Activated CD4-positive, CD25-positive, alpha-beta regulatory T cell treated with anti-CD3 and anti-CD28 coated beads, Interleukin-2, amount 50 U/mL, for 16 hours (primary cell): ENCODE measurements at places on chromosomes 3 and 15.

GRCh38 chr15:22961762-22962161 is 18.4 kb downstream of the CYFIP1 start:
- DNase-seq: no peak

DNA sequence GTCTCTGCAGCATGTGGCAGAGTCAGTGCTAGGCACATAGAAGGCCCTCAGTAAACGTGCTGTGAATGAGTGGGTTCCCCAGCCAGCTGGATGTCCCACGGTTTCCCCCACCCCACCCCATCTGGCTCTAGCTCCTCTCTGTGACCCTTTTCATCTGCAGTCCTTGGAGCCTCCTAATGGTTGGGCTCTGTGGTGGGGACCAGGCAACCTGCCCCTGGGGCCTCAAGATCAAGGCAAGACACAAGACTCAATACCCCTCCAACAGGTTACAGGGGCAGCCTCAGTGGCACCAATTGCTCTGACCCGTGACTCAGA is 17.1 kb upstream of the CYP11A1 start:
- DNase-seq: no peak

DNA sequence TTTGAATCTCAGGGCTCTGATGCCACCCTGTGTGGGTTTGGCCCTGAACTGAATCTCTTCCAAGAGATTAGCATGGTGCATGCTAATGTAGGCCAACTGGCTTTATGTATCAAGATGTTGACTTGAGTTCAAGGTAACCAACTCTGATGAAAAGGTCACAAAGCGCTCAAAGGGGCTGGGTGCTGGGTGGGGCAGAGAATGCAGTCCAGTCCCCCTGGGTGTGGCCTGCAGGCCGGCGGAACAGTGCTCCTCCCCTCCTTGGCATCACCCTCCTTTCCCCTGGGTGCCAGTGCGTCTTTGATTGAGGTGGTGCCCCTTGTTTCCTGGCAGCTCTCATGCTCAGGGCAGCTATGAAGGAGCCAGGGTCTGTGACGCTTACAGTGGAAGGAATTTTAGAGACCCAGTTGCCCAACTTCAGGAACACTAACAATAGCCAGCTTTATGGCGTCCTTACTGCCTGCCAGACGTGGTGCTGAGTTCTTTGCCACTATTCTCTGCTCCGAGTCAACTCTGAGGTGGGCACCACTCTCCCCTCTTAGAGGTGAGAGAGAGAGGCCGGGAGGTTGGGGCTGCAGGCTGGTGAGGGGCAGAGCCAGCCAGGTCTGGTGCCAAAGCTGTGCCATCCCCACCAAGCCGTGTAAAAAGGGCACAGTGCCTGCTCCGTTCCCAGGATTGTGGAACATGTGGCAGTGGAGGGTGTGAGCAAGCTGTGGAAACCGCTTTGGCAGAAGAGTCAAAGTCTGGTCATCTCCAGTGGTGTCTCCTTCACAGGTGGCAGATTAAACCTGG is 9.8 kb downstream of the SYNM start:
- DNase-seq: no peak

DNA sequence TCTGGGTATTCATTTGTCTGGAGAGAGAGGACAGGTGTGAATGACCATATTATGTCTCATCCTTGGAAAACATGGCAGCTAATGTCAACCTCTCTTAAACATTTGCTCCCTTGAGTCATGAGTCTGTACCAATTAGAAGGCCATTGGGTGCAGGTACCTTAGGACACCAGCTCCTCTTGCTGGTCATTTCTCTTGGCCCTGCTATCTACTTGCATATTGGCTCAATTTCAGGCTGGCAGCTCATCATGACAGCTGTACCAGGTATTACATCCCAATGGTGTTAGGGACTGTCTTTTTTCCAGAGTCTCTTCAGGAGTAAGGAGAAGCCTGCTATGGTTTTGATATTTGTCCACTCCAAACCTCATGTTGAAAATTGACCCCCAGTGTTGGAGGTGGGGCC is 92.2 kb upstream of the ANKRD28 start:
- no peak for DNase-seq

DNA sequence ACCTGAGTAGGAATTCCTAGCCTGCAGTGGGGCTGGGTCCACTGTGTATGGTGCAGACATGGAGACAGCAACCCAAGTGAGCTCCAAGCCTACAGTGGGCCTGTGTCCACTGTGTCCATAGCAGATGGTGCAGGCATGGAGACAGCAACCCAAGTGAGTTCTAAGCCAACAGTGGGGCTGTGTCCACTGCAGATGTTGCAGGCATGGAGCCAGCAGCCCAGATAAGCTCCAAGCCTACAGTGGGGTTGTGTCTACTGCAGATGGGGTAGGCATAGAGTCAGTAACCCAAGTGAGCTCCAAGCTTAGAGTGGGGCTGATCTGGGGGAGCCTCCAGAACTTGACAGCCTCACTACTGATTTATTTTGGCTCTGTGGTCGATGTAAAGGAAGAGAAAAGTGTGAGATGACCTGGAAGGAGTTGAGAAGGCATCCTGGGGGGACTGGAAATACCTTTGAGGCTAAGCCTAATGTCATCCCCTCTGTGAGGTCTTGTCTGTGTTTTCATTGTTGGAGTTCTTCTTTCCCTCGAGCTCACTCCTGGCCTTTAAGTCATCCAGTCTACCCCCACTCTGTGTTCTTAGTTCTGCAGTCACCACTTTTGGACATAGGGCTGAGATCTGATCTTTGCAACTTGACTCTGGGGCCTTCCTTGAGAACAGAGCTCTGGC is 22.4 kb upstream of the IL16 start:
- no peak for DNase-seq

GRCh38 chr3:138139691-138140090 is 7.5 kb upstream of the A4GNT start:
- no peak for DNase-seq

DNA sequence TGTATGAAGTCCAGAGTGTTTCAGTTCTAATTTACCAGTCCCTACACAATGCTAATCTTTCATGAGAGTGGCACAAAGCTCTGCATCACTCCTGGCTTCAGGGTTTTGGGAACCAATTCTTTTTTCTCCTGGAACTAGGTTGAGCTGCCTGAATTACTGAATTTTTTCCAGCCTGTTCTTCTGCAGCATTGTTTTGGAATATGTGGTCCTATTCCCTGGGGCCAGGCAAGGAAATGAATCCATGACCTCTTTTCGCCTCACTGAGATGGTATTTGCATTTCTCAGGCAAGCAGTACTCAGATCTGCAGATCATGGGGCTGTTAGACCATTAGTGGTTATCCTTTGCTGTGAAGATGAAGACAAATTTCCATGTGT is 25.6 kb upstream of the GPR171 start:
- DNase-seq: no peak

GRCh38 chr3:15449489-15450224 is 22.3 kb downstream of the EAF1 start:
- DNase-seq: no peak

DNA sequence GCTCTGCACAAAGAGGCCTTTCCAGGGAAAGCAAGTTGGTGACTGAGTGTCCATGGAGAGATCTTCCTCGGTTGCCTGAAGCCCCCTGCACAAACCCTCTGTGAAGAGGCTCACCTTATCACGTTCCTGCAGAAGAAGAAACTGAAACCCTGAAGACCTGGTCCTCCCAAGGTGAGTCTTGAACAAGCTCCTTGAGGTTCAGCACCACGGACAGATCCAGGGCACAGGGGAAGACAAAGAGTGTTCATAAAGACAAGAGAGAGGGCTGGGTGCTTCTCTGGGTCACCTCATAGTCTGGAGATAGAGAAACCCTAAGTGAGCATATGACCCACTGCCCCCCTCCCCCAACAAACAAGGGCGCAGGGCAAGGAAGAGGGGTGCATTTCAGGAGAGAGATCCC is 21.7 kb upstream of the TBC1D21 start:
- DNase-seq: no peak

DNA sequence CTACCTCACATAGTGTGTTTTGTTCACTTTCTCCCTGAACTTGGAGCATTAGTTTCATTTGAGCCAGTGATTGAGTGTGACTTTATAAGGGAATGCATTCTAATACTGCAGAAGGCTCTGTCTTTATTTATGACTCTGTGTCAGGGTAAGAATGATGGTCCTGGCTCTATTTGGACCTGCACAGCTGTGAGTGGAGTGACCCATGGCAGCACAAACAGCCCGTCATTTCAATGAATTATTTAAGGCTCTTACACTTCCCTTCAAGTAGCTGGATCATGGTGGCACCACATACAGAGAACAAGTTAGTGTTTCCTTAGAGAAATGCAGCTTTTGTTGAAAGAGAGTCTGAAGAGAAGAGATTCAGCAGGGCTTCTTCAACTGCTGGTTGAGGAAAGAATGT is 16.4 kb downstream of the TMEM108 start:
- DNase-seq: no peak

GRCh38 chr3:155548195-155548594 is 196.7 kb downstream of the PLCH1 start:
- no peak for DNase-seq

GRCh38 chr3:174495311-174495710 is 363.8 kb upstream of the NAALADL2 start:
- no peak for DNase-seq

GRCh38 chr3:140388202-140388922 is 289.5 kb upstream of the TRIM42 start:
- DNase-seq: no peak

- no peak for DNase-seq
These were observed 74.3 kb downstream of the FBLN2 start for GRCh38 chr3:13623101-13623654.

DNA sequence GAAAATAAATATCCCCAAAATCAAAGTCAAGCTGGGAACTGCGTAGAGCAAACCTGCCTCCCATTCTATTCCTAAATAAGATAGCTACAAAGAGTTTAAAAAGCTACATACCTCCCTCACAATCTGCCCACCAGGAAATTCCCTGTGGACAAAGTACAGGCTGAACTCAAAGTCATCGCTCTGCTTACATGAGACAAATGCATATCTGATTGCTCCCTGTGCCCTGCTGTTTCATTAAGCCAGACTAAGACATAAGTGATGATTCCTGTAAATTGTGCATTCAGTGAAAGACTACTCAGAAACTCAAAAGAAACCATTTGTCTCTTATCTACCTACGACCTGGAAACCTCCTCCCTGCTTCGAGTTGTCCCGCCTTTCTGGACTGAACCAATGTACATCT is 28.5 kb upstream of the EIF4A2 start:
- DNase-seq: no peak

- DNase-seq: no peak
These were observed 383.6 kb upstream of the SEMA6D start for GRCh38 chr15:47333734-47334133.

- no peak for DNase-seq
These were observed 212.0 kb downstream of the FEZF2 start for GRCh38 chr3:62161371-62161770.

GRCh38 chr3:99872923-99873254 is 55.2 kb downstream of the CMSS1 start:
- DNase-seq: no peak

DNA sequence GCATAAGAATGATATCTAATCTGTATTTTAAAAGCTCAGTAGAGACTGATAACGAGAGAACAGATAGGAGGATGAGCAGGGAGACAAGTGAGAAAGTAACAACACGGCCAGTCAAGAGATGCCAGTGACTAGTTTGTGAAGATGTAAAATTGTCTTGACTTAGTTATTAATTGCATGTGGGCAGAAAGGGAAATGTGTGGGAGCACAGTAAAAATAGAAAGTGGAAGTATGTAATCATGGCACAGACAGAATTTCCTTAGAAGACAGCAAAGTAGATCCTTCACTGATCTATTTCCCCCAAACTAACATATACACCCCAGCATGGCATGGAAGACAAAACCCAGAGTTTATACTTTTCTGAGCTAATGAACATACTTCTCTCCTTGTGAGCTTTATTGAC is 344.5 kb downstream of the FGF12 start:
- DNase-seq: no peak

- DNase-seq: no peak
These were observed 4.6 kb downstream of the TLE3 start for GRCh38 chr15:70093070-70093469.
